T-helper 17 cell (primary cell): ENCODE measurements at places on chromosomes 7 and 10.

DNA sequence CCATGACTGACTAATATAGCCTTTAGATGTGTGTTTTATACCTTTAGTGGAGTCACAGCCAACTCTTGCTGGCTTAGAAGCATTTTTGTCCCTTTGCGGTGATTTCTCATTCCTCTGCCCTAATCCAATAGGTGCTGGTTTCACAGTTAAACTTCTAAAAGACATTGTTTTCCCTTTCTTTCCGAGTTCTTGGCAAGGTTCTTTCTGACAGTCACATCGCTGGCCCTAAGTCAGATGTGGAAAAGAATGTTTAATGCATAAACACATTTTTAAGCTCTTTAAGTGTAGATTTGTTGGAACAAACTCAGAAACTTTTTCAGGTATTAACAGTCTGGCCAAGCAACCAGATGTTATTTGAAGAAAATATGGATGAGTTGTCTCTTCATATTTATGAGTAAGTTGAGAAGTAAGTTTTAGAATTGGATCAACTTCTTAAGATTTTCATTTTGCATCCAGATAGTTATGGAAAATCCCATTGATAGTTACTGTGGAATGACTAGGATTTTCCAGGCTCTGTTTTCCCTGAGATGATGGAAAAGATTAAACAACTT is 4.1 kb downstream of the EPDR1 start:
- no peak overlapping the region for H3K4me3 ChIP-seq
- H3K27ac ChIP-seq = no peak overlapping the region
- peaks cover 5% of the 10 kb centered on the region for H3K4me1 ChIP-seq
- DNase-seq = no peak

- no peak overlapping the region for H3K27ac ChIP-seq
- no peaks in the 10 kb centered on the region for H3K27me3 ChIP-seq
- H3K4me3 ChIP-seq = no peak overlapping the region
- DNase-seq = no peak
- H3K36me3 ChIP-seq = no peaks in the 10 kb centered on the region
Observed at GRCh38 chr7:33798686-33799325, 106.5 kb upstream of the BMPER start.

- H3K4me3 ChIP-seq = no peak overlapping the region
- H3K27ac ChIP-seq = no peak overlapping the region
- no peaks in the 10 kb centered on the region for H3K4me1 ChIP-seq
- no peak for DNase-seq
Observed at GRCh38 chr7:15601175-15601574, 39.4 kb upstream of the AGMO start.

GRCh38 chr10:22086730-22087401 is 83.3 kb upstream of the DNAJC1 start:
- peaks cover 26% of the 10 kb centered on the region for H3K27me3 ChIP-seq
- no peak for DNase-seq
- no peak overlapping the region for H3K4me3 ChIP-seq
- no peaks in the 10 kb centered on the region for H3K4me1 ChIP-seq

GRCh38 chr7:111560773-111561653 is 1.3 kb downstream of the IMMP2L start:
- H3K27me3 ChIP-seq = no peaks in the 10 kb centered on the region
- DNase-seq = no peak
- peak overlapping the region; percentile 88 for H3K27ac ChIP-seq
- peaks cover 14% of the 10 kb centered on the region for H3K36me3 ChIP-seq

GRCh38 chr7:151631570-151631952 is 111.9 kb upstream of the RHEB start:
- no peak for DNase-seq
- H3K36me3 ChIP-seq = peaks cover 2% of the 10 kb centered on the region
